Astrocyte of the cerebellum (primary cell): ENCODE measurements at places on chromosomes 3 and 15.

- DNase-seq, result no peak
These were observed 22.7 kb downstream of the HEG1 start for GRCh38 chr3:125033135-125033534.

GRCh38 chr15:68930268-68931022 is at the start of gene SPESP1:
Gene SPESP1, plus strand, starts transcription at chr15:68930525. Its CDS starts 129 bp downstream, at chr15:68930654.
- DNase-seq, result no peak

GRCh38 chr3:148551767-148552260 is 145.9 kb upstream of the AGTR1 start:
- DNase-seq, result no peak

DNA sequence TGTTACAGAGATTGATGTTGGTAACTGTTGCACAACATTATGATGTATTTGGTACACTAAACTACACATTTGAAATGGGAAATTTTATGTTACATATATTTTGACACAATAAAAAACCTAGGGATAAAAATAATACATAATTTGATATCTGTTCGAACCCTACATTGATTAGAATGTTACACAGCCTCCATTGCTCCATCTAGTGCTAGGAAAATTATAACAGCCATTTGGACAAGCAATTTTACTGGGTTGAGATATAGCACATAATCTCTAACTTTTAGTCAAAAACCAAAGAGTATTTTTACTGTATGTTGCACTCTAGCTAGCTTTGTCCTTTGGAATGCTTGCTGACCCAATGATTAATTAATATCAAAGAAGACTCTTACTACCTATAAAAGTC is 108.1 kb downstream of the LSAMP start:
- no peak for DNase-seq

DNA sequence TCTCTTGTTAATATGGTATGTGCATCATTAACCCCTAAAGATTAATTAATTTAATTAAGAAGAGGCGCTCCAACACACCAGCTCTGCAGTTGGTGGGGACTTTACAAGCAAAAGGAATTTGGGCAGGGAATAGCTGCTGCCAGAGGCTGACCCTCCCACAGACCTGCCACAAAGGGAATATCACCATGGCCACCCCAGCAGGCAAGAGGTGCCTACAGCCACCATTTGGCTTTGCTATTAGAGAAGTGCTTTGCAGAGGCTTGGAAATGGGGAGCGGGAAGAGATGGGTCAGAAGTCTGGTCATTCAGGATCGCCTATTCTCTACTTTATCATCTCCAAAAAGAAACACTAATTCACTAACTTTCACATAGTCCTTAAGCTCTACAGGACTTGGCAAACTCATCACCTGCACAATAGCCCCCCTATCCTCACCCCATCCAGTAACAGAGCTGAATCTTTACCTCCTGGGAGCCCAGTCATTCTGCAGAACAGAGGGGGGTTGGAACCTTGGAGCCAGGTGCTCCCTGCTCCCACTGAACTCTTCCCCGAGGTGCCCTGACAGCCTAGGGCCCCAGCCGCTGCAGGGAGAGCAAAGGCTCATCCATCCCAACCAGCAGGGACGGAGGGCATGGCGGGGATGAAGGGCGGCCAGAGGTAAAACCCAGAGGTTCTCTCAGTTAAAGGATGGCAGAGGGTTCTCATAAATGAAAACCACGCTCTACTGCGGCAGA is 29.7 kb downstream of the LRIG1 start:
- no peak for DNase-seq
